Hypothalamus (tissue), 51 donors: ENCODE measurements at places on chromosomes 7 and 10.

GRCh38 chr7:29422829-29423228 is 140.8 kb upstream of the PRR15 start:
- no peak for DNase-seq

DNA sequence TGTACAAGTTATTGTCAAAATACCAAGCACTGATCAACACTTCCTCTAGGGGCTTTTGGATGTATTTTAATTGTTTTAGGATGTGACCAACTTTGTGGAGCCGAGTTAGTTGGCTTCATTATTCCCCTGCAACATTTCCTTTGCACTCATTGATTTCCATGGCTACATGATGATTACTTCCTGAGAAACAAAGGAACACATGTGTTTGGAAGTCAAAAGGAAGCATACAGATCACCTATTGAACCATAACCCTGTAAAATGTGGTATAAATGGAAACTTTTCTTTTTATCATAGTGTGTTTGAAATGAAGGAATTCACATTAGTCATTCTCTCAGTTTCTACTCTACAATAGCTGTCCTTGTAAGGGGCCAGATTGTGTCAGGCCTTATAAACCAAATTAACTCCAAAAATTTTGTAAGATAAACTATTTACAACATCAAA is 32.2 kb upstream of the EXOC6 start:
- DNase-seq, result no peak

GRCh38 chr10:74750848-74751274 is 75.5 kb upstream of the KAT6B start:
- DNase-seq, result no peak

GRCh38 chr7:135337506-135337905 is 103.9 kb downstream of the STRA8 start:
- DNase-seq, result no peak

GRCh38 chr7:149385195-149385950 is 75.5 kb downstream of the ZNF777 start:
- no peak for DNase-seq
